ENCODE measurements at places on chromosomes 6 and 20.

GRCh38 chr6:40856271-40856670 is 182.8 kb downstream of the UNC5CL start:
- no peak for DNase-seq

DNA sequence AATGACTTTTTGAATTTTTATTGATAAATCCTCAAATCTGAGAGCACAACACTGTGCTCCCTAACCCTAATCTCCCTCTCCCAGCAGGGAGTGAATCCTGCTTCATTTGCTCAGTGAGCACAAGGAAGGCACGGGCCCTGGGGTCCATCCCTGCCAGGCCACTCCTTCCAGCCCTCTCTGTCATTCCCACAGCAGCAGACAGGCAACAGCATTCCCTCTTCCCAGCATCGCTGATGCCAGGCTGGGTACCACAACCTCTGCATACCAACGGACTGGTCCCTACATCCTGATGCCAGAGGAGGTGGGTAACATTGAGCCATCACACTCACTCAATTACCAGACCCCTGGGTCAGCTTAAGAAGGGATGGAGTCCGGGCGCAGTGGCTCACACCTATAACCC is 34.2 kb downstream of the MRPL14 start:
- DNase-seq, result no peak

- no peak for DNase-seq
Observed at GRCh38 chr6:11669696-11670095, 108.9 kb downstream of the ADTRP start.

DNA sequence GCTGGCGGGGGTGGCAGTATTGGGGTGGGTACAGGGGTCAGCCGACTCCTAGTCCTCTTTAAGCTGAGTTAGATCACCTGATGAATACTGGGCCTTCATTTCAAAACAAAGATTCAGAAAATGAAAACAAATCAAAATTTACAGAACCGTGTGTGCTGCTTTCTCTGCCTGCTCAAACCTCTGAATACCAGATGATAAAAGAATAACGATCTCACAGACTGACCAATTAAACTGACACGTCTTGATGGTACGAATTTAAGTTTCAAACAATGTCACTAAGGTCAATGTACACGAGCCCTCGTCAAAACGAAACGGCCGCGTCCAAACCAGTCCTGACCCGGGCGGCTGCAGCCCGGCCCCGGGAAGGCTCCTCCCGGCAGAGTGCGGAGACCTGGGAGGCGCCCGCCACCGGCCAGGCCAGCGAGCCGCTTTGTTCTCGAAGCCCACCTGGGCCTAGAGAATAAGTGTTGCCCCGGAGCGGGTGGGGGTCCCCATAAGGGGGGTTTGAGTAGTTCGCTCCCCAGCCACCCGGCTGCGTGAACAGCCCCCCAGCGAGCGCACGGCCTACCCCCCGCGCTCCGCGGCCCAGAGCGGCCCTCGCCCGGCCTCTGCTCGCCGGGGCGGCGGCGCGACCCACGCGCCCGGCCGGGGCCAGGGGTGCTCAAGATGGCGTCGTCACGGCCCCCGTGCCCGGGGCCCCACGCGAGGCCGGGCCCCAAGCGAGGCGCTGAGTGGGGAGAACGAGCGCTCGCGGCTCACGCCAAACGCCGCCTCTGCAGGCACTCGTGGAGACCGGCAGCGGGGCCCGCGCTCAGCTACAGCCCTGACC is 728 bp downstream of the PSMA7 start:
- DNase-seq, result no peak

GRCh38 chr6:157584036-157584435 is 203.0 kb downstream of the ZDHHC14 start:
- DNase-seq, result no peak

- DNase-seq, result no peak
Observed at GRCh38 chr6:16049168-16049567, 79.7 kb upstream of the MYLIP start.

- DNase-seq, result no peak
Observed at GRCh38 chr6:21522797-21523456, 70.6 kb upstream of the SOX4 start.

DNA sequence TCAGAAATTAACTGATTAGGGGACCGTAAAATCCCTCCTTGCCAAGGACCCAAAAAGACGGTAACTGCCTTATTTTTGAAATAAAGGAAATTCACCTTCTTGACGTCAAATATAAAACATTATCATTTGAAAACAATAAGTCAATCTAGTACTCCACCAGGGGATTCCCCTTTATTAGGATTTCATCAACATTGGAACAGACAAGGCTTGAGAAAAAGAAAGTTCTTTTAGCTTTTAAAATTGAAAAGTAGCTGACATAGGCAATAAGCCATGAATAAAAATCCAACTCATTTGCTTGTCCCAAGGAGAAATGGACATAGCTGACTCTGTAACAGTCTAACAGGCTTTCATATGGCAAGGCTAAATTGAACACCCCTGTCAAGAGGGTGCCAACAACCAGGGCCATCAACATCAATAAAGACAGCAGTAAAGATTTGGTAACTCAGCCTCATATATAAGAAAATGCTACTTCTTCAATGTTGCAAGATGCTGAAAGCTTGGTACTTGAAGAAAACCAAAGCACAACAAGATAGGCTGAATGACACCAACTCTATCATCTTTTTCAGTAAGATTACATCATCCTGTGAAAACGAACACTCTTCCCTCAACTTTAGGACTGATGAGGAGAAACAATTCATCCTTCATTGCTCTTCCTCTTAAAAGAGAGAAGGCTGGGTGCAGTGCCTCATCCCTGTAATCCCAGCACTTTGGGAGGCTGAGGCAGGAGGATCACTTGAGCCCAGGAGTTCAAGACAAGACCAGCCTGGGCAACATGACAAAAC is 121.0 kb upstream of the PRDM1 start:
- DNase-seq, result no peak

DNA sequence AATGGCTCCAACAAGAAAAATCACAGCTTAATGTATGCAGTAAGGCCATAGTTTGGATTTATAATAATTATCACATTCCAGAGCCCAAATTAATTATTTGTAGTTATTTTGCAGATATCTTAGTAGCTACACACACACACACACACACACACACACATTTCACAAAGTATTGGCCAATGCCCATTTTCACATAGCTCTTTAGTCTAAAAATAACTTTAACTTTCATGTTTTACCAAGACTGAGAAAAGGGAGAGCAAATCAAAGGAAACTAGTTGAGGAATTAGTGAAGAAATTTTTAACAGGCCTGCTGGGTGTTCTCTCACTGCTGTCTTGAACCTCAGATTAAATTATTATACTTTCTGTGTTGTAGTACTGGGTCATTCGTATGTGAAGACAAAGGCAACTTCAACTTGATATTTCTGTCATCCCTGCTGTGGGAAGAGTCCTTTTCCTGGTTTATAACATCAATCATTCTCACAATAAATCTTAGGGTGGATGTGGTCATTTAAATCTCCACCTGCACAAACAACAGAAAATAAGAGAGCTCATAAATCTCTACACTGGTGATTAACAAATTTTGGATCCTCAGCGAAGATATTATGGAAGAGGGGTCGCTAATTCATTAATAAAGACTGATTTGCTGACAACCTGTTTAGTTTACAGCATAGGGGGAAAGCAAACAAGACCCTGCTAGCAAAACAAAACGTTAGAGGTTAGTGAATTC is 1.6 kb upstream of the TCF21 start:
- no peak for DNase-seq

- DNase-seq, result no peak
Observed at GRCh38 chr6:160979061-160979708, 12.4 kb upstream of the MAP3K4 start.

All from GM12864 (cell line).